ENCODE measurements at places on chromosomes 2 and 18.

DNA sequence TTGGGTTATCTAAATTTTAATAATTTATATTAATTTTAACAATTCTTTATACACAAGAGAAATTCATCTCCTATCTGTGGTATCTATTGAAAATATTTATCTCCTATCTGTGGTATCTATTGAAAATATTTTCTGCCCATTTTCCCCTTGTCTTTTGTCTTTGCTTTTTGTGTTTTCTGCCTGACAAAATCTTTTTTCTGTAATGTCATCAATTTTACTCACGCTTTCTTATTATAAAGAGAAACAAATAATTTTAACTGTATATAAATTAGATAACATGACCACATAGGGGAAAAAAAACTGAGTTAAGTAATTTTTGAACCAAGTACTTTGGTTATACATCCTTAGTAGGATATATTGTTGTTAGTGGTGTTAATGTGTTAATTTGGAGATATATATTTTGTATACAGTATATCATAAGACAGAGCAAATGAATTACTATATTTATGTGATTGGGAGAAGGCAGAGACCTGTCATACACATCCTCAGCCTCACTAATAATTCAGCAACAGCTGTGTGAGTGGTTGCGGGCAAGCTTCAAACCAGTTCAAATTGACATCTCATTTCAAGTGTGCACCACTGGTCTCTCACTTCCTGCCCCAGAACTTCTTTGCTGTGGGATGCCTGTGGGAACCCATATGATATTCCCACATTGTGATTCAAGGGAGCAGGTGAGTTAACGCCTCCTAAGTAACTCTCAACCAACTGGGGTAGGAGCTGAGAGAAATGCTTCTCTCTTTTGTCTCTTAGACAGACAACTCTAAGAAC, 292.4 kb downstream of the SP3 start:
- DNase-seq, result no peak

DNA sequence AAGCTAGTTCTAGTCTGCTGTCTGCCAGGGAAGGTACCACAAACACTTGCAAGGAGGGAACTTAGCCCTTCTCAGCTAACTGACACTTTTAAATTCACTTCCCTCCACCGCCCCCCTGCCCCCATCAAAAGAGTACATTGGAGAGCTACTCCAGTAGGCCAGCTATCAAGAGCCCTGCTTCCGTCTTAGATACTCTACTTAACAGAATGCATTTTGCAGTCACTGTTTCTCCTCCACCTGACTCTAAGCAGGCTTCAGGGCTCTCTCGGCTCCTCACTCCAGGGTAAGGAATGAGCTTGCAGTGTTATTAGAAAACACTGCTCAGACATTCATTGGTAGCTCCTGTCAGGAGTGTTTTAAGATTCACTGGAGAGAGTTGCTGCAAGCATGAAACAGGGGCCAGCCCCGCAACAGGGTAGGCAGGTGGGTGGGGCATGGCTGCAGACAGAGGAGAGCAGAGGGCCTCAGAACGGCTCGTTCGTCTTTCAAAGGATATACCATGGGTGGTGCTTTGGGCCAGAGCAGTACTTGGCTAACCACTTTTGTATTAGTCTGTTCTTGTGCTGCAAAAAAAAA, 35.3 kb upstream of the PDCL3 start:
- DNase-seq, result no peak

DNA sequence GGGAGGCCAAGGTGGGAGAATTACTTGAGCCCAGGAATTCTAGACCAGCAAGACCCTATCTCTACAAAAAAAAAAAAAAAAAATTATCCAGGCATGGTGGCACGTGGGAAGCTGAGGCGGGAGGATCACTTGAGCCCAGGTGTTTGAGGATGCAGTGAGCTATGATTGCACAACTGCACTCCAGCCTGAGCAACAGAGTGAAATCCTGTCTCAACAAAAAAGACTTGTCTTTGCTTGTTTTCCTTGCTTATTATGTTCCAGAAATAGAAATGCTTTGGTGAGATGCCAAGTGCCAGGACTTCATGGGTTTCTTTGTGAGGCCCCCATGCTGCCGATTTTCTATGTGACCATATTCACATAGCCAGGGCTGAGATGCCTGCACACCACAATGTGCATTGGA, 9.0 kb downstream of the DCDC2C start:
- no peak for DNase-seq

DNA sequence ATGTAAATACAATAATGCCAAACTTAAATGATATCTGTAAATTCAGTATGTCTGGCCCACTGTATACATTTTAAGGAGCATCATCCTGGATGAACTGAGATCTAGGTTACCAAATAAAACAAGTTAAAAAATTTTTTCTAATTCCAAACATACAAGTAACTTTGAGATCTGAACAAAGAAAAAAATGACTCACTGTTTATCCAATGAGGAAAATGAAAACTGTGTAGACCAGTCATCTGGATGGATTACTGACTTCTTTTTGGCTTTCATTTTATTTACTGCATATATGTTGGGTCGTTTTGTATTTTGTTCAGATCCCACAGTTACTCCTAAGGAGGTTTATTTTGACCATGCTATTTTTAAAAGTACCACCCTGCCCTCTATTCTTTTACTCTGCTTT, 189.8 kb downstream of the RBM43 start:
- DNase-seq, result no peak

DNA sequence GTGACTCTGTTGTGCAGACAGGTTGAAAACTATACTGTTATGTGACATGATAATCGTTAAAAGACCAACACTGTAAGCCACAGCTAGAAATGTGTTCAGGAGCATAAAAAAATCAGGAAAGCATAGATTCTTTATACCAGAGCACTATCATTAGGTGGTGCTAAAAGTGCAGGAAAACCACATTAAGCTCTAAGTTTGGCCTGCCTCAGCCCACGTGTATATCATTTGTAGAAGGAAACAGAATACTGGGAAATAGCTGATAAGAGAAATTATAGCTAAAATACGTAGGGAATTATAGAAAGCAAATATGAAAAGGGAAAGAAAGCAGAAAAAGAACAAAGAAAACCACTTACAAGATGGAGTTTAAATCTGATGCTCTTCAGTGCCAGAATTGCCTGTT, 26.5 kb upstream of the C2orf74 start:
- peak; percentile 41 for DNase-seq

DNA sequence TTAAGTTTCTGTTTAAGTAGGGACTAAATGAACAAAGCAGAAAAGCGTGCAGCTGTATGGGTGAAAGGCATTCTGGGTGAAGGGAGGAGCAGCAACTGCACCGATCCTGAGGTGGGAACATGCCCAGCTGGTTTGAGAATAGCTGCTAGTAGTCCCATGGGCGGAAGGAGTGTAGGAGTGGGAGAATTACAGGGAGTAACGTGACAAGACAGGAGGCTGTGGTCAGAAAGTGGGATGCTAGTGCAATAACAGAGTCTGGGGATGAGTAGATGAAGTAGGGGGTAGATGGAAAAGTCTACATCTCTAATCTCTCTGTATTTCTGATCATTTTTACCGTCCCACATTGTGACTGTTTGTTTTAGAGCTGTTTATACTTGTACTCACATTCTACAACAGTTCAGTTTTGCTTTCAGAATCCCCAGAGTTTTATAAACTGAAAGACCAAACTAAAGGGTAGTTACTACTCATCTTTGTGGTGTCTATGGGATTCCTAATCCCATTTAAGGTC, 118.9 kb downstream of the LCLAT1 start:
- DNase-seq, result no peak

GRCh38 chr2:170139276-170139967, 38.5 kb upstream of the MYO3B start:
- no peak for DNase-seq

GRCh38 chr2:44650796-44651195, 289.0 kb downstream of the CAMKMT start:
- no peak for DNase-seq

DNA sequence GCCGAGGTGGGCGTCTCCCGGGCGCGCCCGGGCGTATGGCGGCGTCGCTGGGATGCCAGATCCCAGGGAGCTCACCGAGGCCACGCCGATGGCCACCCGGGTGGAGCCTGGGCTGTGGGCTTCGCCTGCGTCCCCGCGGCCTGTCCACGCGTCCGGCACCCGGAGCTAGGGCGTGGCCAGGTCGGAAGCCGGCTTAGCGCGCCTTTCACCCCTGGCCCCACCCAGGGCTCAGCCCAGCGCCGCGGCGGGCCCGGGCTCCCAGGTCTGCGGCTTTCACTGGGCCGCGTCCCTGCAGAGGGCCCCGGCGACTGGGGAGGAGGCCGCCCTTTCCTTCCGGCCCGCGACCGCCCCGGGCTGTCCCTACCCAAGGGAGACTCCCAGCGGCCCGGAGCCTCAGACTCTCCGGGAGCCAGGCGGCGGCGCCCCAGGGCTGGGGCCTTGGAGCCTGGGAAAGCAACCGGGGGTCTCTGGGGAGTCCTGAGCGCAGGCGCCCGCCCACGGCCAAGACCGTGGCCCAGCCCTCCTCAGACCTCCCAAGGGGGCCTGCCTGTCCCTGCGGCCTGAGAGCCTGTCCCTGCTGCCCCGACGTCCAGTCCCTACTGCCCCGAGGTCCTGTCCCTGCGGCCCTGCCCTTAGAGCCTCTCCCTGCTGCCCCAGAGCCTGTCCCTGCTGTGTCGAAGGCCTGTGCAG, 36.3 kb upstream of the ITM2C start:
- no peak for DNase-seq

DNA sequence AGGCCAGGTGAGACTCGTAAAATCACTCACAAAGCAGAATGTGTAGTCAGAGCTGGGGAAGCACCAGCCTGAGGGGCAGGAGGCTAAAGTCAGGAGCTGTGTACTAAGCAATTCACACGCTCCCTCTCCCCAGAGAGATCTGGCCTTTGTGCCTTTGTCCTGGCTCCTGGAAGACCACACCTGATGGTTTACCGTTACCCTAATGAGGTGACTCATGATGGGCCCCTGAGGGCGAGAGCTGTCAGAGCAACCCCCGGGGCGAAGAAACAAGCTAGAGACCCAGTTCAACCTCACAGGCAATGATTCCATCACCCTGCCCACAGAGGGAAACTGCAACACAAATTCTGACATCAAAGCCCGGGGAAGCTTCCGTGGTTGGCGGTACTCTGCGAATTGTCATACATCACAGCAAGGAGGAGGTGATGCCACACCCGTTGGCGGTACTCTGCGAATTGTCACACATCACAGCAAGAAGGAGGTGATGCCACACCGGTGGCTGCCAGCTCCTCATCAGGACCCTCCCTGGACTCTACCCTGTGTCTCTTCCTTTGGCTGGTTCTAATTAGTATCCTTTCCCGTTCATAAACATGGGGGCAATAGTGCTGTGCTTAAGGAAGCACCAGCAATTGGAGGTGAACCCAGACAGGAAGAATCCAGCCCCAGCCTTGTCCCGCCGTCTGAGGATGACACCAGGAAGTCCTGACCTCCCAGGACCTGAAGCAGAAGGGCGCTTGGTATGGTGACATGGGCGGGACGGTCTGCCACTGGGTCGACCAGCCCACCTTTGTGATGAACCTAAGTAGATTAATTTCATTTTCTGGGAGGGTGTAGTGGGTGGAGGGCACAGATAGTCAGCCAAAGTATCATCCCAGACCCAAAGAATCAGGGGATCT, 30.5 kb downstream of the B3GNT7 start:
- DNase-seq, result no peak

DNA sequence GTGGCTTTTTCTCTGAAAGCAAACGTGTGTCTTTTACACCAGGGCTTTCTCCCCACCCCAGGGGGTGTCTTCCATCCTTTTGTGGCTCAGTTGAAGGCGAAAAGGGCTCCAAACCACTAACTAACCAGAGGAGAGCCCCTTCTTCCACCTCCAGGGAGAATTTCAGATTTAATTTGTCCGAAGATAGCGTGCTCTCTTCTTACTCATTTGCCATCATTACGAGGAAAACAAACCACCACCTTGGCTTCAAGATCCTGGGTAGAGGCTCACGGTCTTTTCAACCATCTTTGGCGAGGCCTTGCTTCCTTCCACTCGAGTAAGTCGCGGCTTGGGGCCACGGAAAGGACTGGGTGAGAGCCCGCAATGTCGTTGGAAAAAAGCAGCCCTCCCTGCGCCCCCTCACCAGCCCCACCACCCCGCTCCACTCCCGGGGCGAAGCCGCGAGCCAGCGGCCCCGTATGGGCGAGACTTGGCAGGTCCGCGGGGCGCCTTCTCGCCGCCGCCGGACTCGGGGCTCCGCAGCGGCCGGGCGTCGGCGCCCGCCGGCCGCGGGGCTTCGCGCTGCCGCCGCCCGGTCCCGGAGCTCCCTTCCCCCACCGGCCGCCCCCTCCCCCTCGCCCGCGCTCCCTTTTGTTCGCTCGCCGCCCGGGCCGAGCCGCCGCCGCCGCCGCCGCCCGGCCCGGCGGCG, 1.7 kb upstream of the ZNF532 start:
- DNase-seq, result peak; percentile 65

DNA sequence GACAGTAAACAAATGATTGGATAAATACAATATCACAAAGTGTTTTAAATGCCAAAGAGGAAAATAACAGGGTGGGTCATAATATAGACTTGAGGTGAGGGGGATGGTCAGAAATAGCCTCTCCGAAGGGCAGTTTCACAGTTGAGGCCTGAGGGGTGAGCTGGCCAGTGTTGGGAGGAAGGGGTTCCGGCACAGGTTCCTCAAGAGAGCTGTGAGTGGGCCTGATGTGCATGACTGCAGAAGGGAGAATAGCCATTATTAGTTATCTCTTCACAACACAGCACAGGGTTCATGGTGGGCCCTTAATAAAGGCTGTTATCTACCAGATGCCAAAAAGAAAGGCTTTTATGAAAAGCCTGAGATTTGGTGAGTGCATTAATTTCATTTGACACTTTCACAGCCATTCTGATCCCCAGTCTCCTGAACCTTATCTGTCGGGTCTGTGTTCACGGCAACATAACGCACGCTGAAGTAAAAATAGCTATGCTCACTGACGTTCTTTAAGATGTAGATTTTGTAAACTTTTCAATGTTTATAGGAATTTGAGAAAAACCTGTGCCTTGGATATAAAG, 39.6 kb downstream of the POLR1A start:
- no peak for DNase-seq

DNA sequence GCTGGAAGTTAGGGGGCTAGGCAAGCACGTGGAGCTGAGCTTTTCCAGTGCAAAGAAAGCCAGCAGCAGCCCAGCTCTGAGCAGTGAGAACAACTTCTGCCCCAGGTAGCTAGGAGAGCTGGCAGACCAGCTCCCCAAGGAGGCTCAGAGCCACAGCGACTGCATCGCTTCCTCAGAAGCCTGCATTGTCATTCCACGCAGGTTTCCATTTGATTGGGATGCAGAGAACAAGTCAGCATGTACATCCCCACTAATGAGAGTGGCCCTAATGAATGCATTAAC, 45.1 kb downstream of the C1QL2 start:
- DNase-seq, result no peak

Measured in astrocyte (in vitro differentiated cells and primary cell).